Neural progenitor cell (in vitro differentiated cells): ENCODE measurements at places on chromosomes 3 and 15. TPM values are rescaled to one million over a fixed set of nuclear protein-coding genes. Genes with fewer than 3 reads are reported as not detected.

DNA sequence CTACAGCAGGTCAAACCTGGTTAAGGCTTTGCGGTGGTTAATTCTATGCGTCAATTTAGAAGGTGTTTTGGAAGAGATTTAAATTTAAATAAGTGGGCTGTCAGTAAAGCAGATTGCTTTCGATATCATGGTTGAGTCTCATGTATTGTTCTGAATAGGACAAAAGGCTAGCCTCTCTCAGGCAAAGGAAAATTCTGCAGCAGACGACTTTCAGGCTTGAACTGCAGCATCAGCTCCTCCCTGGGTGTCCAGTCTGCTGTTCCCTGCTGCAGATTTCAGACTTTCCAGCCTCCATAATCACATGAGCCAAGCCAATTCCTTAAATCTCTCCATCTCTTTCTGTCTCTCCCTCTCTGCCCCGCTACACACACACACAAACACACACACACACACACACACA is 143.2 kb downstream of the TUSC7 start:
- H3K4me1 ChIP-seq: peaks cover 8% of the 10 kb centered on the region
- H3K4me3 ChIP-seq: no peak overlapping the region
- H3K27me3 ChIP-seq: no peaks in the 10 kb centered on the region
- no peak overlapping the region for H3K27ac ChIP-seq
- peak; percentile 29 for DNase-seq

DNA sequence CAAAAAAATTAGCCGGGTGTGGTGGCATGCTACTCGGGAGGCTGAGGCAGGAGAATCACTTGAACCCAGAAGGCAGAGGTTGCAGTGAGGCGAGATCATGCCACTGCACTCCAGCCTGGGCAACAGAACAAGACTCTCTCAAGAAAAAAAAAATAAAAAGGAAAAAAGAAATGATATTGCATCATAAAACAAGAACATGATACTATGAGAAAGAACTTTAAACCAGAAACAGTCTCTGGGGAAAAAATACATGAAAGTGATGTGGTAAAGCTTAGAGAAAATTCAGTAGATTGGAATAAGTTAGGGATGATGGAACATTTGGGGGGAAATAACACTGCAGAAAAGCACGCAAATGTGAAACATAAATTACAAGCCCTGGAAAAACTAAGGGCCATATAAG is 54.7 kb downstream of the CRYGS start:
- no peak overlapping the region for H3K27ac ChIP-seq
- H3K27me3 ChIP-seq: no peaks in the 10 kb centered on the region
- no peaks in the 10 kb centered on the region for H3K36me3 ChIP-seq
- no peak for DNase-seq

GRCh38 chr3:44516230-44516629 is 38.8 kb upstream of the ZNF445 start:
- no peak overlapping the region for H3K4me3 ChIP-seq
- DNase-seq: no peak
- H3K27me3 ChIP-seq: no peaks in the 10 kb centered on the region

DNA sequence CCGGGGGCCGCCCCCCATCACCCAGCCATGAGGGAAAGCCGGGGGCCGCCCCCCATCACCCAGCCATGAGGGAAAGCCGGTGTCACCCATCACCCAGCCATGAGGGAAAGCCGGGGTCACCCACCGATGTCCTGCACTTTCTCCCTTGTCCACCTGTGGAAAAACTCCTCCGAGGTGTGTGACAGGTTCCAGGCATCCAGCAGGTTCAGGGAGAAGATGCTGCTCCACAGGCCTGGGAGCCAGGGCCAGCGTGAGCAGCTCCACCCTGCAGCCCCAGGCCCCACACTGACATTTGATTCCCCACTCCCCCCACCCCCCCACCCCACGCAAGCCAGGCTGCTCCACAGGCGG is 15.5 kb upstream of the EHD4 start:
- no peaks in the 10 kb centered on the region for H3K27me3 ChIP-seq
- DNase-seq: no peak

- no peak overlapping the region for H3K4me3 ChIP-seq
- DNase-seq: no peak
- no peaks in the 10 kb centered on the region for H3K27me3 ChIP-seq
- H3K36me3 ChIP-seq: no peaks in the 10 kb centered on the region
- H3K27ac ChIP-seq: no peak overlapping the region
- H3K4me1 ChIP-seq: no peaks in the 10 kb centered on the region
Observed at GRCh38 chr3:71358243-71358642, 225.3 kb downstream of the FOXP1 start.

GRCh38 chr15:38540510-38540909 is 24.1 kb downstream of the RASGRP1 start:
- no peaks in the 10 kb centered on the region for H3K36me3 ChIP-seq
- no peaks in the 10 kb centered on the region for H3K4me1 ChIP-seq
- no peak for DNase-seq
- no peak overlapping the region for H3K27ac ChIP-seq
- H3K27me3 ChIP-seq: no peaks in the 10 kb centered on the region
- no peak overlapping the region for H3K4me3 ChIP-seq

- no peak overlapping the region for H3K27ac ChIP-seq
- DNase-seq: no peak
- no peaks in the 10 kb centered on the region for H3K4me1 ChIP-seq
- no peaks in the 10 kb centered on the region for H3K27me3 ChIP-seq
Observed at GRCh38 chr15:87711026-87711425, 545.5 kb downstream of the NTRK3 start.

- peak; percentile 72 for DNase-seq
- no peaks in the 10 kb centered on the region for H3K27me3 ChIP-seq
- H3K36me3 ChIP-seq: no peaks in the 10 kb centered on the region
- H3K4me1 ChIP-seq: no peaks in the 10 kb centered on the region
Observed at GRCh38 chr3:39668420-39668819, 141.0 kb upstream of the MYRIP start.

DNA sequence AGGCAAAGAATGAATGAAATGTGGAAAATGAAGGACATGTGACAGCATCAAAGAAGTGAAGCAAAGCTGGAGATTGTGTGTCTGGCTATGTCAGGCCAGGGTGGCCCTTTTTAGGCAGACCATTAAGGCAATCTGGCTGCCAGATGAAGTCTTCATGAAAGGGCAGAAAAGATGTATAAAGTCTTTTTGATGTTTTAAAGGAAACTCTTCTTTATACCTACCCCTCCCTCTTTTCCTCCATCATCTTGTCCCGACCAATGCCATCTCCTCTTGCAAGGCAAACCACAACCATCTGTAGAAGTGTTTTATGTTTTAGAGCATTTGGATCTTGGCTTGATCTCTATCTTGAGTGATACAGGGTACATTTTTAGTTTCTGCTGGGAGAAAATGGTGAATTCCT is 259.2 kb downstream of the LSAMP start:
- H3K27me3 ChIP-seq: no peaks in the 10 kb centered on the region
- H3K36me3 ChIP-seq: no peaks in the 10 kb centered on the region
- H3K4me3 ChIP-seq: no peak overlapping the region
- H3K4me1 ChIP-seq: no peaks in the 10 kb centered on the region
- no peak for DNase-seq

DNA sequence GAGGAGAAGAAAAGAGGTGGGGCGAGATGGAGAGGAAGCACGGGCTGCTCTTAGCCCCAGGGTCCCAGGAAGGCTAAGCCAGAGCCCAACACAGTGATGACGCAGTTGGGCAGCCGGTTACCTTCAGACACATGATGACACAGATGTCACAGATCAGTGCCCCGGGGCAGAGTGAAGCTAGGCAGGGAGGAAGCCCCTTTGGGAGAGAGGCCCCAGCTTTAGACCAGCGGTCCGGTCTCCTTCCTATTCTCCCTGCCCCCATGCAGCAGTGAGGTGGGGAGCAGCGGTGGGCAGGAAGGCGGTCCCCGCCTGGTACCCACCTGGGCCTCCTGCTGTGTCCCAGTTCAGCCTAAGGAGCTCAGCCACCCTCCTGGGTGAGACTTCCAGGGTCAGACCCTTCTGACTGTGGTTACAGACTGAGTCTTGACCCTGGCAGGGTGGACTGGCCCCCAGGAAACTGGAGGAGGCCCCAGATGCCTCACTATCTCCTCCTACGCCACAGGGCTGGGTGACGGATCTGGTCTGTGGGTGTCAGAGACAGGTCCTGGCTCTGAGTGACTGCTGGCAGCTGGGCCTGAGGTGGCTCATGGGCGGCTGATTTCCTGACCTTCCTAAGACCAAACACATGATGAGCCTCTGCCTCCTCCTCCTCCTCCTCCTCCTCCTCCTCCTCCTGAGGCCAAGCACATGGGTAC is 38.8 kb upstream of the LINGO1 start:
- H3K36me3 ChIP-seq: no peaks in the 10 kb centered on the region
- H3K4me3 ChIP-seq: no peak overlapping the region
- H3K27ac ChIP-seq: no peak overlapping the region
- H3K4me1 ChIP-seq: peaks cover 14% of the 10 kb centered on the region

Gene RAB6B
- total RNA-seq: 7.7 and 10.1 TPM in 2 replicates

Gene TGM4
- total RNA-seq: 0.04 and 0.12 TPM in 2 replicates

Gene C3orf62
- total RNA-seq: 3.0 and 3.4 TPM in 2 replicates

Gene CYP8B1
- not detected in 2 replicates for total RNA-seq

Gene CLCN2
- 16.5 and 38.2 TPM in 2 replicates for total RNA-seq

Gene RASL12
- 5.8 and 7.7 TPM in 2 replicates for total RNA-seq

Gene TTLL13
- total RNA-seq: 0.19 TPM in 1 of 2 replicates, not detected in the other

Gene DGKG
- 0.22 and 0.37 TPM in 2 replicates for total RNA-seq

Gene EFHB
- total RNA-seq: 1.7 and 2.0 TPM in 2 replicates

Gene TRIM42
- not detected in 2 replicates for total RNA-seq
